ENCODE measurements at places on chromosomes 5 and 9. TPM values are rescaled to one million over a fixed set of nuclear protein-coding genes. Genes with fewer than 3 reads are reported as not detected.

LCP2 gene
- total RNA-seq = 52.4 TPM

CCL28 gene
- total RNA-seq = 1.4 TPM

FOXD4L5 gene
- not detected for total RNA-seq

FOXD1 gene
- 0.32 TPM for total RNA-seq

CYLC2 gene
- total RNA-seq = not detected

PCDHB9 gene
- total RNA-seq = 1.0 TPM

TYRP1 gene
- not detected for total RNA-seq

TXNDC8 gene
- not detected for total RNA-seq

OR1Q1 gene
- total RNA-seq = not detected

WDR38 gene
- not detected for total RNA-seq

CCDC152 gene
- 0.45 TPM for total RNA-seq

CLIC3 gene
- 1.6 TPM for total RNA-seq

FST gene
- 2.9 TPM for total RNA-seq

BAAT gene
- not detected for total RNA-seq

ACTBL2 gene
- total RNA-seq = not detected

DMRT3 gene
- total RNA-seq = 1.1 TPM

HMCN2 gene
- 3.1 TPM for total RNA-seq

SGTB gene
- total RNA-seq = 13.0 TPM

QRFP gene
- total RNA-seq = not detected

ZFP2 gene
- total RNA-seq = 1.3 TPM
